Activated CD8-positive, alpha-beta memory T cell treated with anti-CD3 and anti-CD28 coated beads, Interleukin-2, amount 50 U/mL, for 48 hours (primary cell): ENCODE measurements at places on chromosomes 13 and 19.
A peak's percentile ranks its signal among the peaks of the same experiment; 100 is the strongest.

- DNase-seq: no peak
These were observed 256.0 kb upstream of the IRS2 start for GRCh38 chr13:110042253-110042950.

DNA sequence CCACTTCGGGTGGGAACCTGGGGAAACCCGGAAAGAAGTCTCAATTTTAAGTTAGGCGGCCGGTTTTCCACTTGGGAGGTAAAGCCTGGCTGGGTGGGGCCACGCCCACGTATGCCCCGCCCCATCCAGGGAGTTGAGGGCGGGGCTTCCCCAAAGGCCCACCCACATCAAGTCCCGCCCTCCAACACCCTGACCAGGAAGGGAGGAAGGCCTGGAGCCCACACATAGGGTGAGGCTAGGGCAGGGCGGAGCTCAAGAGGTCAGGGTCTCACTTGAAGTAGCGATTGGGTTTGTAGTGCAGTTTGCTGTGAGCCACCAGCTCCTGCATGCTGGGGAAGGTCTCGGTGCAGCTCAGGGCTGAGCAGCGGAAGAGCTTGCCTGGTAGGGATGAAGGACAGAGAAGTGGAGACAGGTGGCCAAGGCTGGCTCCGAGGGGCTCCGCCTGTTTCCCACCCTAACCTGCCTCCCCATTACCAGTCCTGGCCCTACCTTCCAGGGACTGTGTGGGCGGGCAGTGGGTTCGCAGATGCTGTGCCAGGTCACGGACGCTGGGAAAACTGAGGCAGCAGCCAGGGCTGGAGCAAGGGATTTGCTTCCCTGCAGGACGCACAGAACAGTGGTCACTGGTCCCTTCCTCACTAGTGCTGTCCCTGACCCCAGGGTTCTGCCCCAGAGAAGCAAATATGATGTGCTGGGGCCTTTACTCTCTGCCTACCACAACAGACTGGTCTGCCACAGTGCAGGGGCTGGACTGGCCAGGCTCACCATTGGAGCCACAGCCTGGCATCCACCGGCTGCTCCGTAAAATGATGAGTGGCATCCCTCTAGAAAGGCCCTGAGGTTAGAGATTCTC lies 1.6 kb downstream of the ZNF414 start:
- DNase-seq: peak; percentile 74

DNA sequence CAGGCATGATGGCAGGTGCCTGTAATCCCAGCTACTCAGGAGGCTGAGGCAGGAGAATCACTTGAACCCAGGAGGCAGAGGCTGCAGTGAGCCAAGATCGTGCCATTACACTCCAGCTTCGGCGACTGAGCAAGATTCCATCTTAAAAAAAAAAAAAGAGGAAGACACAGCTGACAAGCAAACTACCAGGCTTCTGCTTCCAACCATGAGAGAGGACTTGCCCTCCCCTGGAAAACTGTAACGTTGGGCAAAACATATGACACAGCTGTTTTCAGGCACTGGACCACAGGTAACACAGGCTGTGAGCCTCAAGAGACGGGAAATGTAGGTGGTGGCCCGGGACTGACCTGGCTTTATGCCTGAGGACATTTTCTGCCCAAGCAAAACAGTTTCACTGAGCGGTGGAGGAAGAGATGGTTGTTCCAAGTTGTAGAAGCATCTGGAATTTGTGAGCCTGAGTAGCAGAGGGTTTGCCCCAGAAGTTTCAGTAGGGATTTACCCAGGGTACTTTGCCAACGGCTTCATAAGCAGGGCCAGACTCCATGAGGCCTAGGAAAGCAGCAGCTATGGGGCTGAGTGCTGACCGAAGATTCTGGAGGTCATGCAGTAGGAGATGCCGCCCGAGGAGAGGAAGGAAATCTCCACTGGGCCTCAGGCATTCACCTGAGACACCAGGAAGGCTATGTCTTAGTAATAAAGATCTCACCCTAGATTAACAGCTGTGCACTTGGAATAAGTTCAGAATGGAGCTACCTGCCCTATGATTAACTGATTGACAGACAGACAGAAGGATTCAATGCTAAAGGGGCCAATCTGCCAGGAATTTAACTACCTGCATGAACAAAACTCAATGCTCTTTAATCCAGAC lies 88.0 kb downstream of the ABCC4 start:
- no peak for DNase-seq

DNA sequence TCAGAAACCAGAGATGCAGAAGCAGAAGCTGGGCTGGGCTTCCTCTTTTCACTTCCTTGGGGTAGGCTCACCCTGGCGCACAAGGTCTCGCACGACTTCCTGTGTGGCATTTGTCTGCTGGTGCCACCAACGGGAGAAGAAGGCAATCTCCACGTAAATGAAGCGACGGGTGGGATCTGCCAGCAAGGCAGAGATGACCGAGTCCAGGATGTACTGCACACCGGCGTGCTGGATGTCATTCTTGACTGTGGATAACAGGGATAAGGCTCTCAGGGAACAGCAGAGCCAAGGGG lies 1.3 kb downstream of the MAN2B1 start:
- DNase-seq: peak; percentile 74

DNA sequence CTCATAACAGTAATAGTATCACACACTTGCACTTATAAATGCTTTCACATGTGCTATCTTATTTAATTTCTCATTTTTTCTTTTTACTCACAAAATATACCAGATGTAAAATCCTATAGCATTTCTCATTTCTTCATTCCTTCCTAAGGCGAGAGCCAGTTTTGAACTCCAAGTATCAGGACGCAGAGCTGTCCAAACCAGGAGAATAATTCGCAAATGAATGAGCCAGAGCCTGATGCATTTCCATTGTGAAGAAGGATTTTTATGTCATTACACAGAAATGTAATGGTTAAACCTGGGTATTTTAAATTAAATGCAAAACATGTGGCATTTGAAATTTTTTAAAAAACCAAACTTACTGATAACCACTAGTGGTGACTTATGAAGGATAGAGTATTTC lies 244.3 kb downstream of the RGCC start:
- DNase-seq: no peak

- no peak for DNase-seq
These were observed 162.5 kb downstream of the KCTD12 start for GRCh38 chr13:76723551-76724232.

GRCh38 chr13:32045982-32046785 lies 14.6 kb downstream of the FRY start:
- no peak for DNase-seq

DNA sequence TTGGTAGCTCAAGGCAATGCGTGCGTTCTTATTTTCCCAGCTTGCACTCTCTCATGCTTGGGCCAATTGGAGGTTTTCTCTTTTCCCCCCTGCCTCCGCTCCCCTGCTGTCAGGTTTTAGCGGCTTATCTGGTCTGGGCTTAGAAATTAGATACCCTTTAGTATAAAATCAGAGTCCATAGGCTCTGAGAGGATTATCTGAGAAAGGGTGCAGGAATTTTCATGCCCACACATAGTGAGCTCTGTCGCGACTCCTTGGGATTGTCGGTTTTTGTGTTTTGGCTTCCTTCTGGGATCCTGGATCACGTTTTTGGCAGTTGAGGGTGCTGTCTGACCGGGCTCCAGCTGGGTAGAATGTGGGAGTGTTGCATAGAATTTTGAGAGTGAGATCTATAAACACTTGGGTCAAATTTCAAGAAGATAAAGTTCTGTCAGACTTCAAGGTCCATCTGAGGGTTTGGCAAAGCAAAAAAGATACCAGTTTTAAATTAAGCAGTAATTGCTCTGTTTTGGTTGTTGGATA lies 12.4 kb downstream of the CHAF1A start:
- DNase-seq: no peak

GRCh38 chr19:3867971-3868769 lies 668 bp downstream of the ZFR2 start:
- DNase-seq: no peak

DNA sequence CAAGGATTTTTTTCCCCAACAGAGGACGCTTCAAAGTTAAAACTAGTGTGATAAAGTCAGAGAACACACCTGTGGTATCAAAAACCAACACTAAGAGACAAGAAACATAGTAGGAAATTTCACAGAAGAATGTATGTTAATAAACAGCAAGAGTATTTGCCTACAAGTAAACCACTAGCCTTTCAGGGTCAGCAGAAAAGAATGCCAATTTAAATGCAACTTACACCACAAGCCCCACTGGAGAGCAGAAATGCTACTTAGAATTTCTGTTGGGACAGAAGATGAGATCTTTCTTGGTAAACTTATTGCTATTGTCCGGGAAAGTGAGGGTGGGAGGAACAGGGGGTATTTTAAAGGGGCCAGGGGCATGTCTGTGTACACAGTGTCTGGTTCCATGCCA lies 68.6 kb downstream of the STK24 start:
- no peak for DNase-seq

DNA sequence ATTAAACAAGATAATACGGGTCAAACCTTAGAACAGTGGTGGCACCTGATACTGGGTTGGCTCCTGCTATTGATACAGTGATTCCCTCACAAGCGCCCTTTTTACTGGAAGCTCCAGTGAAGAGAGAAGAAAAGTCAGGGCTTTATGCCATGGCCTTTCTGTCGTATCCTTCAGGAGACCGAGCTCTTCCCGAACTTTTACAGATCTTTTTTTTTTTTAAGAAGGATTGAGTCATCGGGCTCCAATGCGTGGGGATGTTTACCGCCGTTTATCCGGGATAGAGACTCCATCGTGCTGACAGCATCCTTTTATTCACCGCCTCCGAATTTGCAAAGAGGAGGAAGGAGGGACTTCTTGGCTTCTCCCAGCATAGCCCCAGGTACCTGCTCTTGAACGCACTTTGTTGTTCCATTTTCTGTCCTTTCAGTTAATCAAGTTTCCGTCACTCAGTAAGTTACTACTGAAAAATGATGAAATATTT lies 574 bp downstream of the ZNF227 start:
- no peak for DNase-seq

DNA sequence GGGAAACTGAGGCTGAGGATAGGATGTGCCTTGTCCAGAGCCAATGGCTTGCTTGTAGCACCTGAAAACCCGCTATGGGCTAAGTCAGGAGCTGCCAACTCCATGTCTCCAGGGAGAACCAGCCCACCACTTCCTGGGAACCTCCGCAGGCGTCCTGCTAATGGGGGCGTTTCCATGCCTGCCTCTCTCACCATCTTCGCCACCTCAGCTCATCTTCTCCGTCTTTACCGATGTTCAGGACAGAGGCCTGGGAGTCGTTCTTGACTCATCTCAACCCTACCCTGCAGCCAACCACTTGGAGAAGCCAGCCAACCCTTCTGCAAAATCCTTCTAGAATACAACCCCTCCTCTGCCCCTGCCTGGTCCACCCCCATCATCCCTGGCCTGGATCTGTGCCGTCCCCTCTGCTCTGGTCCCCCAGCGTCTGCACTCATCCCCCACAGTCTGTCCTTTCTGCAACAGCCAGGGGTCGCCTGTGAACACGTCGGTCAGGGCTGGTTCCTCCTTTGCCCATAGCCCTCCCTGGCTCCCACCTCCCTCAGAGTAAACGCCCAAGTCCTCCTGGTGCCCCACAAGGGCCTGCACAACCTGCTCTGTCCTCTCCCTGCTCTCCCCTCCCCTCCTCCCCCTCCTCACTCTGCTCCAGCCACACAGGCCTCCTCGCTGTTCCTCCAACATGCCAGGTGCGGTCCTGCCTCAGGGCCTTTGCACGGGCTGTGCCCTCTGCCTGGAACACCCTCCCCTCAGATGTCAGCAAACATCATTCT lies 31.0 kb downstream of the PTPRS start:
- DNase-seq: no peak

GRCh38 chr19:8988204-8988603 lies 22.0 kb downstream of the MUC16 start:
- DNase-seq: peak; percentile 61

GRCh38 chr19:3751236-3751635 lies 10.3 kb downstream of the APBA3 start:
- no peak for DNase-seq

- no peak for DNase-seq
These were observed 13.2 kb downstream of the PEPD start for GRCh38 chr19:33508431-33508830.

DNA sequence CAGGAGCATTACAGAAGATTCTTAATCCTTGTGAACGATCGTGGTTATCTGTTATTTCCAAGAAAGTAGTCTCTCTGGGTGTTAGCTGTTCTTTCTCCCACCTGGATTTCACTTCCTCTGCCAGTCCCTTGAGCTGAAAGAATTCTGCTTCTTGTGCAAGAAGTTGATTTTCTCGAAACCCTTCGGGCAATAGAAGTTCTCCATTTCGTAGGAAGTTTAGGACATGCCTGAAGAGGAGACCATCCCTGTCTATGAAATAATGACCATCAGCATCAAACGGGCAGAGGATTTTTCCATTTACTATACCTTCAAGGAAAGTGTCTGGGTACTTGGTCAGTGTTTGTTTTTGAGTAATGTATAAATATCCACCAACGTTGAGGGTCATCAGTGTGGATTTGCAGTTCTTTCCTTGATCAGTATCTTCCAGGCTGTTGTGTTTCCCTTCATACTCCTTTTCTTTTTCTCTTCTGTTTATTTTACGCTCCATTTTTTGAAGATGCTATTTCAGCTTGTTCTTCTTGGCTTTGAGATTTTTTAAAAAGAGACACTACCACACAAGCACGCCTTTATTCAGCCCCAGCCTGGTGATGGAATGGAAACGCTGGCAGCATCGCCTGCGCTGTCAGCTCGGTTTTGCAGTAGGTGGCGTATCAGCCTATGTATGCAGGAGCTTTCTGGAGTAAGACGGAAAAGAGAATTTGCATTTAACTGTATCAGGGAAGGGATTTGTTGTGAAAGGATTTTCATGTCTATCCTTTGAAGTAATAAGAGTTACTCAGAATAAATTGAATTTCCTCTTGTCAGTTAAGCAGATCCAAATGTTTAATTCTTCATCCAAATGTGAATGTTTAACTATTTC lies 6.5 kb downstream of the KCTD4 start:
- no peak for DNase-seq

DNA sequence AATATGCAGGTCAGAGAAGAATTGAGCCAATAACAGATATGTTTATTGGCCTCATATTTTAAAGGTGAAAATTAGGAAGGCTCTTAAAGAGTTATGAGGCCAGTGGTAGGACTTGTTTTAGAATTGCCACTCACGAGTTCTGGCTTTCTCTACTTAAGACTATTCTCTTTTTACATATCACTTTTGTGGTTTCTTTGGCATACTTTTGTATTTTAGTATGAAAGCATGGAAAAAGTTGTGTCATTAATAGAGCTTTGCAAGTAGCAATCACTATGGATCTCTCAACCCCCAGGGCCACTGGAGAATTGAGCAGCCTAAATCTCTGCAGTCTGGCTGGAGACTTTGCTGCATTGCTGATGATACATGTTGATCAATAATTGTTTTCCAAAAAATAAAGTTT lies 64.6 kb upstream of the SOX21 start:
- no peak for DNase-seq
